ENCODE measurements at places on chromosomes 1 and 21.
A peak's percentile ranks its signal among the peaks of the same experiment; 100 is the strongest.

DNA sequence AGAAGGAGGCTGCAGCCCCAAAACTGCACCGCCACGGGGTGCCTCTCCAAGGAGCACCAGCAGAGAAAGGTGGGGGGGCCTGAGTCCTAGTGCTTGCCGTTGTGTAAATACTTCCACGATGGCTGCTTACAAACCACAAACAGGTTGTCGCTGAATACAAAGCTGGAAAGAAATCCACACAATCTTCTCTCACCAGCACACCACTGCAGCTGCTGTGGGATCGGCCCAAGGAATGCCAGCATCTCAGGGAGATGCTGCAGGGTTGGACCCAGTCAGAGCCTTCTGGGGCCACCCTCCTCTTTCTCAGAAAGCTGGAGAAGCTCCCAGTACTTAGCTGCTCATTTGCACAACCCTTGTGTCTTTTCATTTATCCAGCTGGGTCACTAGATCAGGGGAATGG lies 3.0 kb upstream of the S100A14 start:
- no peak for DNase-seq

GRCh38 chr21:16473988-16474387 lies 744.2 kb downstream of the USP25 start:
- DNase-seq, result no peak

GRCh38 chr1:61124696-61125095 lies 42.3 kb downstream of the NFIA start:
- no peak for DNase-seq

GRCh38 chr21:43602266-43603232 lies 56.7 kb downstream of the HSF2BP start:
- DNase-seq, result no peak

DNA sequence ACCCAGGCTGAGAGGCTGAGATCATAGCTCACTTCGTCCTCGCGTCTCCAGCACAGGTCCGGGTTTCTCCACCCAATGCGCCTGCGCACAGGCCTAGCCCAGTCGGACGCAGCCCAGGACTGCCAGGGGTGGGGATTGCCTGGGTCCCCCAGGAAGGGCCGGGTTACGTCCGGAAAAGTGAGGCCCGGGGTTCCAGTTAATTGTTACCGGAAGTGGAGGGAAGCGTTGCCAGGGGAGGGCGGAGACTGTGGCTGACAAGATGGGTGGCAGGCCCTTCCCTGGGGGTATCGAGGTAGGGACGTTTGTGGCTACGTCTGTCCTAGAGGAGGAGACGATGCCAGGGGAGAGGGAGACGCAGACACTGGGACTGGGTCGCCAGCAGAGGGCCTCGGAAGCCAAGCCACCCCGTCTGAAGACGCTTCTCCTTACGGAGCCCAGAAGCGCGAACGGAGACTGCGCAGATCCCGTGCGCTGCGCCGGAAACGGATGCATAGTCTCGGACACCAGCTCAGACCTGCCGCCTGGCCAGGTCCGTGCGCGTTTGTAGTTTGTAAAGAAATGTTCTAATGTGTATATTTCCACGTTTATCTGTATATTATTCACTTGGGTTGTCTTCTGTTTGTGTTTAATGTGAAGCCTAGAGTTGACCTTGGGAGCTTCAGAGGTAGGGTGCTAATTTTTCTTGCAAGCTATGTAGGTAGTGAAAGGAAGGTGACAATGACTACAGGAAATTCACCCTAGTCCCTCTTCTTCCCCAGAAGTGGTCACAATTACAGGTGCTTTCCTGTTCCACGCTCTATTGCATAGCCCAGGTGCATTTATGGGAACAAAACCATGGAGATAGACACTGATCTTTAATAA lies 7.3 kb downstream of the RSRP1 start:
- DNase-seq, result peak; percentile 70

- DNase-seq, result no peak
These were observed 98.7 kb upstream of the NFIA start for GRCh38 chr1:60983701-60984061.

DNA sequence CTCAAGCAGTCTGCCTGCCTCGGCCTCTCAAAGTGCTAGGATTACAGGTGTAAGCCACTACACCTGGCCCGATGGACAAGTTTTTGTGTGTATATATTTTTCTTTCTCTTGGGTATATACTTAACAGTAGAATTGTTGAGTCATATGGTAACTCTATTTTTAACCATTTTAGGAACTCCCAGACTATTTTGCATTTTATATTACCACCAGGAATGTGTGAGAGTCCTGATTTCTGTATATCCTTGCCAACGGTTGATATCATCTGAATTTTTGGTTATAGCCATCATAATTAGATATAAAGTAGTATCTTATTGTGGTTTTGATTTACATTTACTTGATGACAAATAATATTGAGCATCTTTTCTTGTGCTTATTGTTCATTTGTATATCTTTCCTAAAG lies 20.7 kb downstream of the FNBP1L start:
- no peak for DNase-seq

- no peak for DNase-seq
These were observed 17.5 kb upstream of the VAMP3 start for GRCh38 chr1:7753641-7754040.

- DNase-seq, result no peak
These were observed 24.5 kb upstream of the POU2F1 start for GRCh38 chr1:167196166-167196565.

DNA sequence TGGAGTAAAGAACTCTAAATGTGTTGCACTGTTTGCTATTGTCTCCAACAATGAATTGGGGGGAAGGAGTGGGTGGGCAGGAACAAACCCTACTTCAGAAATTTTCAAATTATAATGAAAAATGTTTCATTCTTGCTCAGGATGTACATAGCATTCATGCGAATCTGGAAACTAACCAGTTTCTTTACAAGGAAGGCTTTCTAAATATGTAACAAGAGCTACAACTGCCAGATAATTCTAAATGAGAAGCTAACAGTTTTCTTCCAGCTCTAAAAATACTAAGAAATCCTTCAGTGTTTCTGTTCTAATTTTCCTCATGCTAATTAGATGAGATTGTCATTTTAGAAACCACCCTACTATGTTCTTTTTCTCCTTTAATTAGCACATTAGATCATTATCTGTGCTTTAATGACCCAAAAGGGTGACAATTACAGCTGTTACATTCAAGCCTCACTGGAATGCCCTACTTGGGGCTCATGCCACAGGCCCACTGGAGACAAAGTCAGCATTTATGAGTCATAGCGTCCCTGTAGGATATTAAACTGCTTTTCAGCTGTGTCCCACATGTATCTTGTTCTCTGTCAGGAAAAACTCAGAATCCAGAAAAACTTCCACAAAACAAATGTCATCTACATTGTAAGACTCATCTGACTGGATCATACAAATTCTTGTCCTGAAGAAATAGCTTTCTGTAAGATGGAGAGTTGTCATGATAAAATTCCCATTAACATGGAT lies 804.6 kb upstream of the CXADR start:
- no peak for DNase-seq

- no peak for DNase-seq
These were observed 63.1 kb downstream of the PTGFR start for GRCh38 chr1:78553859-78554258.

- DNase-seq, result no peak
These were observed 113.7 kb downstream of the PTPRU start for GRCh38 chr1:29349871-29350491.

DNA sequence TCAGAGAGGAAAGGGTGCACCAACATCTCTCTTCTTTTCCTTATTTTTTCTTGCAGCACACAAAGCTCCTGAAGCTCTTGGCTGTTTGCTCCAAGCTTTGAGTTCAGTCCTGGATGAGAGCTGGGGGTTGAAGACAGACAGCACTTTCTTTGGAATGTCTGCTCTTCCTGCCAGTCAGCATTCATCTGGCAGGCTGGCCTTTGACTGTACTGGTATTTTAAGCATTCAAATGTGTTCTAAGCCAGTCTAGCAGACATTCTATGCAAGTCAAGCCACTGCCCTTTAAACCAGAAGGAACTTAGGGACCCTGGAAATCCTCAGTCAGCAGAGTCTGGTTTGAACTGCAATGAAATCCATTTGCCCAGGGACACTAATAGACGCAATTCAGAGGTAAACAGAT lies 45.0 kb downstream of the XCL1 start:
- no peak for DNase-seq

- no peak for DNase-seq
These were observed 37.1 kb upstream of the MCOLN3 start for GRCh38 chr1:85085417-85085816.

DNA sequence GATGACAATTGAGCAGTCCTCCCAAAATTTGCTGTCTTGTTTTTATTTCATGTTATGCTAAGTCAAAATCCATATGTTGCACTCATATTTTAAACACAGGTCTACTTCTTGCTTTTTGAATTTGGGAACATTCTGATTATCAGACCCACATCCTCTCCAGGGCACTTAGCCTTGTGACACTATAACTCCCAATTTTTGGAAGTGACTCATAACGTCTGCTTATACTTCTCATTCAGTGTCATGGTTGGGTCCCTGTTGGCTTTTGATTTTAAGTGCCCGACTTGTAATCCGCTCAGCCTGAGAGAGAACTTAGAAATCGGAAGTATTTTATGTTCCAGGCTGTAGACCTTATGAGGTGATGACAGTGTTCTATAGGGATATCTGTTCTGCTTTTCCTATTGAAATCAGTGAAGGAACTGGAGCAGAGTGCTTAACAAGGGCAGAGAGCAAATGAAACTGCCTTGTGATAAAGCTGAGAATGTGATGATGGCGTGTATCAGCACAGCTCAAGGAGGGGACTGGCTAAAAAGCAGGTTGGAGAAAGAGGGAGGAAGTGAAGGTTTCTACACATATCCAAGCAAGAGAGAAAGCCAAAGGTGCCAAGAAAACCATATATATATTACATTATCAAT lies 136.0 kb downstream of the HLX start:
- no peak for DNase-seq

DNA sequence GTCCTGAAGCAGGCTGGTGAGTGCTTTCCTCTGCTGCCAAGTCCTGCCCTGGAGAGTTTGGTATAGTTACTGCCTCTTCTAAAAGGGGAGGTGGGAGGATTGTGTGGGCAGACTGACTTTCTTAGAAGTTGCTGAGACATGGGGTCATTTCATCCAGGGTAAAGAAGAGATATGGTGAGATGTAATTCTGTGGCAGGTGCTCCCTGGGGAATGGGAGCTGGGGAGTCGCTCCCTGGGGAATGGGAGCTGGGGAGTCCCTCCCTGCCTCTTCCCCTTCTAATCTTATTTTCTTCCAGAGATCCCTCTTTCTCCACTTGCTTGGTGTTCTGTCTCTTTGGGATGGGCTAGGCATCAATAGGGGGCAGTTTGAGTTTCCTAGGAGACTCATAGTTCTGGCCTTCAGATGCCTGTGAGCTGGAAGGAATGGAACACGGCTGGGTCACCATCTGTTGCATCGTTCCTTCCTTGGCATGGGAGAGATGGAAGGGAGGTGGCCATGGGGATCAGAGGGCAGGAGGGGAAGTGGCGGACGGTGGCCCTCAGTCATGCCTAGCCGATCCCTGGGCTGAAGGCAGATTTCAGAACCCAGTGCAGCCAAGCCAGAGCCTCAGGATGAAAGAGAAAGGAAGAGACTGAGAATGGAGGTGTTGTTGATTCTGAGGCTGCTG lies 59.0 kb downstream of the NFASC start:
- DNase-seq, result no peak

GRCh38 chr21:36135391-36136102 lies 668 bp downstream of the CBR3 start:
- peak; percentile 45 for DNase-seq

GRCh38 chr1:37449936-37450335 lies 24.4 kb upstream of the ZC3H12A start:
- DNase-seq, result no peak

DNA sequence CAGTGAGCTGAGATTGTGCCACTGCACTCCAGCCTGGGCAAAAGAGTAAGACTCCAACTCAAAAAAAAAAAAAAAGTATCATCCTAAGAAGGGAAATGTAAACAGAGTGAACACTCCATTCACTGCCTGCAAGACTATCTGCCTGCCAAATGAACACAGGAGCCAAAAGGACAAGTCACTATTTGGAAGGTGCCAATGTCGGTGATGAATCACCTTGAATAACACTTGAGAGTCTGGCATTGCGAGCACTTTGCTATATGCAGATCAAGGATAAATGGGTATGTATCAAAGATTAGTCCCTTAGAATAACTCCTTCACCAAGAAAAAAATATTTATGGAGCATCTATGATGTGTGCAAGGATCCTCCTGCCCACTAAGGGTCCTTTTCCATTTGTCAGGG lies 6.6 kb downstream of the UBR4 start:
- no peak for DNase-seq

GRCh38 chr21:30468900-30469714 lies 11.1 kb downstream of the KRTAP19-1 start:
- no peak for DNase-seq

GRCh38 chr21:36194024-36194423 lies 37.4 kb downstream of the DOP1B start:
- DNase-seq, result no peak

DNA sequence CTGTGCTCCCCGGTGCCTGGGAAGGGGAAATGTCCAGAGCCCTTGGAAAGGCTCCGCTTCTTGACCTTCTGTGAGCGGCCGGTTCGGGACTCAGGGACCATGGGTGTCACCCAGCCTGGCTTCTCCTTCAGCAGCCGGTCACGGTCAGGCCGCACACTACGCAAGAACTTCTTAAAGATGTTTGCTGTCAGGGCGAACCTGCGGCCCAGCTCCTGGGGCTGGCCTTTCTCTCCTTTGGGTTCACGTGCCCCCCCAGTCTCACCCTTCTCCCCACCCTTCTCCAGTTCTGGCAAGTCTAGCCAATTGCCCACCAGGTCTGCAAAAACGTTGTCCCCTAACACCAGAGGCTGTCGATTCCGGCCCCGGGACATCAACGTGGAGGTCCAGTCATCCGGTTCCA lies 12.1 kb downstream of the INKA2 start:
- no peak for DNase-seq

DNA sequence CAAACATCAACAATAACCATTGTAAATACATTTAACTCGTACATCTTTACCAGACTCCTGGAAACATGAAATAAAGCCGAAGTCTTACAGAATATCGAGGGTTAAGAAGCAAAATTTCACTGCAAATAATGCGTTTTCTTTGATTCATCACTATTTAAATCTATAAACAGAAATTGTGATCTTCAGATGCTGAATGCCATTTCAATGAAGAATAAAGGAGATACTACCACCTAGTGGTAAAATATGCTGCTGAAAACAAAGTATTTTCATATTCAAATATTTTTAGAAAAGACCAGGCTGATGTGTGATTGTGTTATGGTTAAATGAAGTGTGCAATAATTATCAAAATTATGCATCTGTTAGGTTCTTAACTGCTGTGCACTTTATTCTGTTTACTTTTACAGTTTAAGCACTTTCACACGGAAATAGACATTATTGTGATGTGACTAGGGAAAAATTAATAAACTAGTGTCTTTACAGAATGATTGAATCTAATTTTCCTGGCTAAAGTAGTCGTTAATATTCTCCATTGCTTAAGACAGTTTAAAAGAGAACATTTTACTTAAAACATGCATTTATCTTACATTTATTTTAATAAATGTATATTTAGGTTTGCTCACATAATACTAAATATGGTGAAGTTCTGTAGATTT lies 1093.1 kb downstream of the MRPL39 start:
- no peak for DNase-seq

DNA sequence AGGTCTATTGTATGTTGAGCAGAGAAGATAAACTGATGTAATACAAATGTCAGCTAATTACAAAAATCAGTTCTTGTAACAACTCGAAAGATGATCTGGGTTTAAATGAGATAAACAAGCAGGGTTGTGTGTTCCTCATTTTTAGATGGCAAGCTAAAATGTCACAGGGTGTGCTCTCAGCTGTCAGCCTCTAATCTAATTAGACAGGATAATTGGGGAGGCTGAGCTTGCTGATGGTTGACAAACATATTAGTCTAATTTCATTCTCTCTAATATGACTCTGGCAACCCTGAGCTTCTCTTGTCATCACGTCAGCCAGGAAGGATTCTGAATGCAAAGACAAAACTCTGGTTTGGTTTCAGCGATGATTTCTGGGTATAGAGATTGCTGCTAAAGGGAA lies 335.3 kb upstream of the KAZN start:
- DNase-seq, result no peak
